ENCODE measurements at places on chromosomes 11 and 22.

DNA sequence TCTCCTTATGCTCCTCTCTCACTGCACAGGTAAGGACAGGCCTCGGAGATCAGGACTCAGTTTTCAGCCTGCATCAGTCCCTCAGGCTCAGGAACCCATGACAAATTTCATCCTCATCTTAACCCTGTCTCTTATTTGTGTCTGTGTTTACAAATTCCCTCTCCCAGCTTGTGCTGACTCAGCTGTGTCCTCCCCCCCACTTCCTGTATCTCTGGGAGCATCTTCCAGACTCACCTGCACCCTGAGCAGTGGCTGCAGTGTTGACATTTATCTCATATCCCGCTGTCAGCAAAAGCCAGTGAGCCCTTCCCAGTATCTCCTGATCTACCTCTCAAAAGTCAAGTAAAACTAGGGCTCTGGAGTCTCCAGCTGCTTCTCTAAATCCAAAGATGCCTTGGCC, 65.6 kb upstream of the VPREB1 start:
- no peak for DNase-seq

GRCh38 chr11:2374456-2375201, 2.5 kb upstream of the CD81 start:
- DNase-seq = no peak

DNA sequence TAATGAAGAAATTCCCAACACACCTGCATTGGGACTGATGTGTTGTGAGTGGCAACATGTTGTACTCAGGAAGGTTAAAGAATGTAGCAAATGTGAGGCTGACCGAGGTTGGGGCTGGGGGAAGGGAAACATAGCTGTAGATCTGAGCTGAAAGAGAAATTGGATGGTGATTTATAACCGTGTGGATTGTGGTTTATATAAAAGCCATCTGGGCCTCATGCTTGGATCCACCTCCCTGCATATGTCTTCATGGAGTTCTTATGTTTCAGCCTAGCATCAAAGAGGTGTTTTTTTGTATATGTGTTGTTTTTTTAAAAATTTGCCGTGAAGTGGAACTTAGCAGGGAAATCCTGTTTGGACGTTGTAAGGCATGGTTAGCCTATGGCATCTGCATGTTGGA, 141.3 kb downstream of the NAV2 start:
- DNase-seq = no peak

GRCh38 chr11:34044664-34045485, 6.7 kb upstream of the CAPRIN1 start:
- peak; percentile 31 for DNase-seq

- no peak for DNase-seq
These were observed 6.6 kb downstream of the DGCR2 start for GRCh38 chr22:19115628-19116027.

GRCh38 chr11:27234961-27235360, 128.1 kb downstream of the CCDC34 start:
- no peak for DNase-seq
